CD14-positive monocyte (primary cell): ENCODE measurements at places on chromosomes 13 and 19.
A peak's percentile ranks its signal among the peaks of the same experiment; 100 is the strongest.

- no peak for DNase-seq
These were observed 262.5 kb downstream of the SLITRK6 start for GRCh38 chr13:85536706-85537105.

- no peak for DNase-seq
These were observed 42.6 kb downstream of the MRPL57 start for GRCh38 chr13:21219036-21219381.

GRCh38 chr19:37980419-37981170 lies 73.6 kb downstream of the SIPA1L3 start:
- no peak for DNase-seq

DNA sequence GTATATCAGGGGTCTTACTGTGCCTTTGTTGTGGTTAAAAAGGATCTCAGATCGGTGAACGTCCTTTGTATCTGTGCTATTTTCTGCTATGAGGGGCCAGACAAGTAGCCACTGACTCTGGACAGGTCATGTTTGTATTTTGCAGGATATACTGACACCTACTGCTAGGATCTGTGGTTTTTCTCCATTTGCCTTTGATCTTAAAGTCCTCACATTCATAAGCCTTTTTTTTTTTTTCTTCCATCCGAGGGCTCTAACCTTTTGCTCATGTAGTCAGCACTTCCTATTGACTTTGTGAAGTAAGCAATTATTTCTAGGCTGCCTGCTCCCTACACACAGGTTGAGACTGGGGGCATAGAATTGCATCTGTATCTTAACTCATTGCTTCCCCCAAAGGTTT lies 106.2 kb downstream of the SLITRK5 start:
- no peak for DNase-seq

GRCh38 chr19:39130337-39131254 lies 5.0 kb downstream of the PAK4 start:
- DNase-seq = no peak

GRCh38 chr19:32773126-32773525 lies 53.6 kb downstream of the TDRD12 start:
- DNase-seq = no peak

DNA sequence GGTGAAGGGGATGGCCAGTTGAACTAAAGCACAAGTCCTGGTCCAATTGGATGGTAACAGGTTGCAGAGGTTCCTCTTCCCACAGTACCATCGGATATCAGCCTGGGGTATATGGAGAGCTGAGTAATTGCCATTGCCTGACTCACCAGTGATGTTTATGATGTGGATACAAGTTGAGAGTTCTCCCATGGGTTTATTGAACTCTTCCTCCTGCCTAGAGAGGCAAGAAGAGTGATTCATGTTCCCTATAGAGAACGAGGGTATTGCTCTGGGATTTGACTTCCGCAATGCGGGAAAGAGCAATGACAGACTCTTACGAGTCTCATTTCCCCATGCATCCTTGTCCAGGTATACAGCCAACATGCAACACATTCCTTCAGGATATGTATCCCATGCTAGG lies 111.3 kb upstream of the PCDH9 start:
- DNase-seq = no peak

DNA sequence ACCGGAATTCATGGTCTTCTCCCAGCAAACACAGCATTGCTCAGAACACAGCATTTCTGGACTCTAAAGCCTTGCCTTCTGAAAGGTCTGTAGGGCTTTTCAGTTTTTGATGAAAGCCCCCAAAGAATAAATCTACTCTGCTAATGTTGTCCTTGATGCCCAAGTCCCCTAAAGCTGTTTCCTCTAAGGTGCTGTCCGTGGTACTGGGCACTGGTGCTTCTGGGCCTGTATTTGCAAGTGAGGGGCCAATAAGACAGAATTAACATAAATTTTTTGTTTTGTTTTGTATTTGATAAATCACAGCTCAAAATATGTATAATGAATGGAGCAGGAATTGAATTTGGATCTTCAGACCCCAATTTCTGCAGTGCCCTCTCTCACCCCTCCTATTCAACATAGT lies 12.1 kb upstream of the LGALS13 start:
- DNase-seq = no peak

DNA sequence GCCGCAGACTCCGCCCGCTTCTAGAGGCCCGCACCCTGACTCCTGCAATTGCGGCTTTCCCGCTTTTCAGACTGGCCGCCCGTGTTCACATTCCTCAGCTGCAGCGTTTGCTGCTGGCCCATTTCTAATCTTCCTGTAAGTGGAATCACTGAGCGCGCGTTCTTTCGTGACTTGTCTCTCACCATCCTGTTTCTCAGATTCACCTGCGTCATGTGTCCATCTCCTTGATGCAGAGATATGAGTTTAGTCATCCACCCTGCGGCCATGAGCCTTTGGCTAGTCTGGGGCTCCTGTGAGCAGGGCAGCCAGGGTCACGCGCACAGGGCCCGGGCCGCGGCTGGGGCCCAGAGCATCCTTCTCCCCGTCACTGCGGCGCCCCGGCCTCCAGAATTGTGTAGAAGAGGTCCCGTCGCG lies 110.0 kb downstream of the CRYL1 start:
- no peak for DNase-seq

GRCh38 chr13:48531416-48532255 lies 1.2 kb downstream of the RCBTB2 start:
- DNase-seq = no peak

DNA sequence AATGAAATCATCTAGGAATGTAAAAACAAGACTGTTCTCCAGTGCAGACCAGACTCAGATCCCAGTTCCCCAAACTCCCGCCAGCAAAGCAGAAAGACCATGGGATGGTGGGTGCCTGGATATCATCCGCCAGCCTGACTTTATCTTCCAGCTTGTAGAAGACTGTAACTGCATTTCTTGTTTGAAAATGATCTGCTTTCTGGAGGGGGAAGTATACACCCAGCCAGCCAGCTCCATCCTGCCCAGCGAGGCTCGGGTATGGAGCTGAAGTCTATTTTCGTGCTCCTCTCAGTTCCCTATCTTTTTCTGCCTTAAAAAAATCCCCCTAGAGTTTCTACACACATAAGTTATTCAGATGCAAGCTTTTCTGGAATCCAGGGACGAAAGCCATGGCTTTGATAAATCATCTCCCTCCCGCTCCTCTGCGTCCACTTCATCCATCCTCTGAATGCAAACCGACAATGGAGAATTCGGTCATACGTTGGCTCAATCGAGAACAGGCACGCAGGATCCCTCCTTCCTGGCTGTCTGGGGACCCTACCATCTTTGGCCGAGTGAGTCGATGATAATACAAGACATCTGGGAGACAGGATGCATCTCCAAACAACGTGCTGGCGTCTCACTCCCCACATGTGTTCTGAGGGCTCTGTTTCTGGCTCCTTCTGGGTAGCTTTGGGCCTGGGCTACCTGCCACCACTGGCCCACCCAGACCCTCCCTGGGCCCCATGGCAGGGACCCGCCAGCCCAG lies 31.2 kb downstream of the CEBPG start:
- DNase-seq = no peak

- peak; percentile 90 for DNase-seq
These were observed 75.3 kb upstream of the SCEL start for GRCh38 chr13:77460195-77460594.

DNA sequence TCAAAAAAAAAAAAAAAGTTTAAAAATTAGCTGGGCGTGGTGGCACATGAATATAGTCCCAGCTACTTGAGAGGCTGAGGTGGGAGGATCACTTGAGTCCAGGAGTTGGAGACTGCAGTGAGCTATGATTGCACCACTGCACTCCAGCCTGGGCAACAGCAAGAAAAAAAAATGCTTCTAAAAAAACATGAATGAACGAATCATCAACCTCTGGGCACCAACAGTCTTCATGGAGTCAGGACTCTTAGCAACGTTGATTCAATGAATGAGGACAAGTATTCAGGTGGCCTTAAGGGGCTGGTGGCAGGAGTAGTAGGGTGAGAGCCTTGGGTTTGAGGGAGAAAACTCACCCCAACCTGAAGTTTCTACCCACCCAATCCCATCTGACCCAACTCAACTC lies 20.6 kb upstream of the OLFM2 start:
- DNase-seq = no peak

DNA sequence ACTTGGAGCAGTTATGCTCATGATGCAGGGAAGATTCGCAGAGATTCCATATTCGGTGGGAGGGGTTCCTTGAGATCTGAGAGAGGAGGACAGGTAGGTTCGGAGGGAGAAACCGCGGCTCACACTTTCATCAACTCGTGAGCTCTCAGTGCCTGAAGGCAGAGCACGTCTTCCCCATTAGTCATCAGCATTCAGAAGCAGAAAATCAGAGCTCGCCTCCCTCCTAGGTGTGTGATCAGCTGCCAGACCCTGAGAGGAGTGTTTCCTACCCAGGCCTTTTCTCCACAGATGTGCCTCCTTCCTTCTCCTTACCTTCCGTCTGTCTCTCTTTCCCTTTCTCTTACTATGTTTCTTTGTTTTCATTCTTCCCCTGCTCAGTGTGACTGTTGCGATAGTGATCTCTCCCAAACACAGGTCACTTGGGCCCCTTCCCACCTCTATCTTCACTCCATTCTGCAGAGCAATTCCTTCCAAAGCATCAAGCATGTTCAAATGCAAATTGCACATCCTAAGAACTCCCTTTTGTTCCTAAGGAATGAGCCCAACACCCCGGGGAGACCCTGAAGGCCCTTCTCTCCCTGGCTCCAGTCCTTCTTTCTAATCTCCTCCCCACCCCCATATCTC lies 389.5 kb downstream of the UQCRFS1 start:
- no peak for DNase-seq

DNA sequence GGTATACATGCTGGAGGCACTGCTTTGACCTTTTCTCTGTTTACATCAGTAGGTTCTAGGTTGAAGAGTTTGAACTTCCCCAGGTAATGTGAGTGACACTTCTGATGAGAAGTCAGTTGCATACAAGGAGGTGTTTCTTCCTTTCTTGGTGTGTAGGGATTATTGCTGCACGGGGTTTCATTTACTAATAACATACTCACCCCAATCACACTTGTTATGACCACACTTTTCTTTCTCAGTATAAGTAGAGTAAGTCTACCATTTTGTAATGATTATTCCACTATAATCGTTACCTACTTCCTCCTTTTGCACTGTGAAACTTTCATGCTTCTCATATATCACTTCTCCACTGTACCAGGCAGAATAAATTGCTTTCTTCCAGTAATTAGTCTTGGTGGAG lies 138.0 kb downstream of the TNFSF13B start:
- DNase-seq = no peak

DNA sequence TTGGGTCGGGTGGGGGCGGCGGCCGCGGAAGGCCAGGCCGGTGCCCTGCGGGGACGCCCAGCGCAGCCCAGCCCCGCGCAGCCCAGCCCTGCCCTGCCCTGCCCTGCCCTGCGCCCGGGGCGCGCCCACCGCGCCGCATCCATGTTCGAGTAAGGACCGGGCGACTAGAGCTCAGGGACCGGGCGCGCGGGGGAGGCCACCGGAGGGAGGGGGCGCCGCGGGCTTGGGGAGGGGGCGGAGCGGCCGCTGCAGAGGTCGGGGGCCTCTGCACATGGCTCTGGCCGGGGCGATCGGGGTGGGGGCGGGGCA lies 169 bp downstream of the GRAMD1A start:
- DNase-seq = no peak

GRCh38 chr19:57078802-57079201 lies 41.0 kb upstream of the USP29 start:
- DNase-seq = no peak

DNA sequence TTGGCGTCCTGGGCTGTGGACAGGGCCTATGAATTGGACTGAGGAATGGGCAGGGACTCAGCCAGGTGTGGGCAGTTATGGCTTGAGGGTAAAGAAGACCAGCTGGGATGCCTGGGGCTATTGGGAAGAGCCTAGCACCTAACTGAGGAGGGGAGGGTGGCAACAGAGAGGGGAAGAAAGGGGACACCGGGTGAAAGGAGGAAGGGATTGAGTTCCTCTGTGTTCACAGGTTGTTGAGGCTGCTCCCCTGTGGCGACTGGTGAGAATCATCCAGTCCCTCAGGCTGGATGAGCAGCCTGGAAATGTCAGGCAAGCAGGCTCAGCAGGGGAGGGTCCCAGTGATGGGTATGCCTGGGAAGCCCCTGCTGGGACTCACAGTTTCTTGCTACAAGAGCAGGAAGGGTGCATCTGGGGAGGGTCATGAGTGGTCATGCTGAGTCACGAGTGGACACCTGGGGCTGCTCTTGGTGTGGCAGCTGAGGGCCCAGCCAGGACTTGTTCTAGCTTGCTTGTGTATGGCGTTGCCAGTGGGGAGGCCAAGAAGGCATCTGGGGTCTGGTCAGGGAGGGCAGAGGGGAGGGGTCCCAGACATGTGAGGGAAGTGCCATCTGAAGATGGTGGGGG lies 1.4 kb downstream of the ZNF324 start:
- no peak for DNase-seq

- no peak for DNase-seq
These were observed 6.0 kb upstream of the NEK3 start for GRCh38 chr13:52165411-52165810.

- no peak for DNase-seq
These were observed 187.3 kb downstream of the NUFIP1 start for GRCh38 chr13:44801990-44802389.

DNA sequence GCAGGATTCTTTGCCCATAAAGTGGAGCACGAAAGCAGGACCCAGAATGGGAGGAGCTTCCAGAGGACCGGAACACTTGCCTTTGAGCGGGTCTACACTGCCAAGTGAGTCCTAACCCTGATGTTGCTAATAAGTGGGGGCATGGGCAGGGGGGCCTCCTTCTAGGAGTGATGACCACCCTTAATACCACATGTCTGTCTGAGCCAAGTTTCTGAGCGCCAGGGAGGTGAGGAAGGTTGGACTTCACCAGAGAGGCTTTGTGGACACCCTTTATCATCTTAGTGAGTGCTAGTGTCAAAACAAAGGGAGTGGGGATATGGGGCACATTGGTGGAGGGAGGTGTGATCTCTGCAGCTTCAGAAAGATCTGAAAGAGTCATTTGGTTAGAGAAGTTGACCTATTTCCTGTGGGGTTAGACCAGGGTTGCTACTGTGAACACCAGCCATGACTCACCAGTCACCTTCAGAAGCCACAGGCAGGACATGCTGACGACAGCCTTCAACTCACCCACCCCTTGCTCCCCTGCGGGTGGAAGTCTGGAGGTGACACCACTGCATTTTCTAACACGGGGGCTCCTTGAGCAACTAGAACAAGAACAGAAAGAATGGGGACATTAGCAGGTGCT lies 8.8 kb downstream of the ALOX5AP start:
- DNase-seq = peak; percentile 95

DNA sequence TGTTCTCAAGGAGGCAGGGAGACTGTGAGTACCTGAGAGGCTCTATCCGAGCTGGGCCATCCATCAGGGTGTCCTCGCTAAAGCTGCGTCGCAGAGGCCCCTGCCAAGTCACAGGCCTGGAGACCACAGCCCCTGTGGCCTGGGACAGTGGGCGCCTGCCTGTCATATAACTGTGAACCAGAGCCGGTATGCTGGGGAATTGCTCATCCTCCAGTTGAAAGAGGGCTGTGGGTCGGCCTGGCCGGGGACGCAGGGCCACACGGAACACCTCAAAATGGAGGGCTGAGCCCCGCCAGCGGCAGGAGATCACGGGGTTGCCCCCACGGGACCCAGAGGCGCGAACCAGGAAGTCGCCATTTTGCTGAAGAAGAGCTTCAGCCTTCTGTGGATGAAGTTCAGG lies 6.6 kb downstream of the SH2D3A start:
- DNase-seq = no peak
